ACHN (cell line): ENCODE measurements at places on chromosomes 1 and 21.

DNA sequence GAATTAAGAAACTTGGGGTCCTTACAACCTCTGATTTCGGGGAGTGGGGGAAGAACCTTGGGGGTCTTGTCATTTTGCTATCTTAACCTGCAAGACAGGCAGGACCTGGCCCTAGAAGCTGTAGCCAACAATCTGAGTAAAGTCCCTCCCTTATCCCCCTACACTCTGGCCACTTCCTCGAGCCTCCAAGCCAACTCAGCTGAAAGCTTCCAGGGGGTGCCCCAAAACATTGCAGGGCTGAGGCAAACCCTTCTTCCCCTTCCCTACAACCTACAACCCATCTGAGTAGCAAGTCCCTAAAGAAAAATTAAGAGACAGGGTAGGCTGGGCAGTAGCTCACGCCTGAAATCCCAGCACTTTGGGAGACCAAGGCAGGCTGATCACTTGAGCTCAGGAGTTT is 5.0 kb downstream of the CERS2 start:
- no peak for DNase-seq

GRCh38 chr21:34021726-34022125 is 51.7 kb upstream of the MRPS6 start:
- no peak for DNase-seq

- no peak for DNase-seq
Observed at GRCh38 chr1:84749427-84749826, 59.2 kb upstream of the SSX2IP start.

DNA sequence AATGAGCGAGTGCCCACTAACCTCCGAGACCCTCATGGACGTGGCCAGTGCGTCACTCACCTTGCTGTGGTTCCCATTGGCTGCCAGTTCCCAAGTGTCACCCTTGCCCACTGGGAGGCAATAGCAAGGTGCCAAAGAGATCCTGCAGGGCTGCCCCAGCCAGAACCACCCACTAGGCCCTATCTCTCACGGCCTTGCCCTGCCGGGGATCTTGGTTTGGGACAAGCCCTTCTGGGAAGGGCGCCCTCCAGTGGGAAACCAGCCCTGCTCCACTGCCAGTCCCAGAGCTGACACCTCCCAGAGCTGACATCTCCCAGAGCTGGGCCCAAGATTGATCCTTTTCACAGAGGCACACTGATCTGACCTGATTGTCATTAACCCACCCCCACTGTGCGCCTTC is 2.1 kb upstream of the SELENON start:
- peak; percentile 49 for DNase-seq
